ENCODE measurements at places on chromosomes 7 and 10.
A peak's percentile ranks its signal among the peaks of the same experiment; 100 is the strongest.

DNA sequence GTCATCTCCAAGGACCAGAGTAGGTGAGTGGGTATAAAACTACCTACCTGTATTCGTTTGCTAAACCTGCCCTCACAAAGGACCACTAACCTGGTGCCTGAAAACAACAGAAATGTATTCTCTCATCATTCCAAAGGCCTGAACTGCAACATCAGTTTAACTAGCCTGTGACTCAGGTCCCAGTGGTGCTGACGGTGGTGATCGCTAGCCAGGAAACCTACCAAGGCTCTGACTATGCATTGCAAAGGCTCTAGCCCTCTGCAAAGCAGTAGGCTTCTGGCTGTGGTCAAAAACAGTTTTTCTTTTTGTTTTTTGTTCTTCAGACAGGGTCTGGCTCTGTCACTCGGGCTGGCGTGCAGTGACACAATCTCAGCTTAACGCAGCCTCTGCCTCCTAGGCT lies 107.5 kb downstream of the NPTX2 start:
- DNase-seq, result no peak

DNA sequence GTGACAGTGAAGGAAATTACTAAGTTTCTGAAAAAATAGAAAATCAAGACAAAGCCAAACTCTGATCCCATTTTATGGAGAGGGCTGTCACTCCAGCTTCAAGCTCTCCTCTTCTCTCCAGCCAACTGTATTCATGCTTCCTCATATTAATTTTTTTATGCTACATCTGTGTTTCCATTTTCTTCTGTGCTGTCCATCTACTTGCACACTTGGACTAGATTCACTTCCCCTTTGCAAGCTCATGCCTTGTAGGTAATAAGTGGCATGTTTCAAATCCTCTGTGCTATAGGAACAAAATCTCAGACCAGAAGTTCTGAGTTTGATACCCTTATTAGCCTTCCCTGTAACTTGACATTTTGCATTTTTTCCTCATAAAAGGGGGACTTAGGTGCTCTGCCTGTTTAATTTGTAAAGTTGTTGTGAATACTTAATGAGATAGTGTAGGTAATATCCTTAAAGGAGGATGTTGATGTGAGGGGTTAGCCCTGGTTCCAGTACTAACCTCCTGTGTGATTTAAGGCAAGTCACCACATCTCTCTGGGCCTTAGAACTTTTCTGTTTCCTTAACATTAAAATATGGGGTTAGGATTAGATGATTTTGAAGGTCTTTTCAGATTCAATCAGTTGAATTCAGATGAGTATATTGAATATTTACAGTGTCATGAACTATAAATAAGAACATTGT lies 358.8 kb downstream of the BBS9 start:
- DNase-seq, result no peak

GRCh38 chr10:128091636-128092210 lies 34.5 kb downstream of the MKI67 start:
- DNase-seq, result no peak

DNA sequence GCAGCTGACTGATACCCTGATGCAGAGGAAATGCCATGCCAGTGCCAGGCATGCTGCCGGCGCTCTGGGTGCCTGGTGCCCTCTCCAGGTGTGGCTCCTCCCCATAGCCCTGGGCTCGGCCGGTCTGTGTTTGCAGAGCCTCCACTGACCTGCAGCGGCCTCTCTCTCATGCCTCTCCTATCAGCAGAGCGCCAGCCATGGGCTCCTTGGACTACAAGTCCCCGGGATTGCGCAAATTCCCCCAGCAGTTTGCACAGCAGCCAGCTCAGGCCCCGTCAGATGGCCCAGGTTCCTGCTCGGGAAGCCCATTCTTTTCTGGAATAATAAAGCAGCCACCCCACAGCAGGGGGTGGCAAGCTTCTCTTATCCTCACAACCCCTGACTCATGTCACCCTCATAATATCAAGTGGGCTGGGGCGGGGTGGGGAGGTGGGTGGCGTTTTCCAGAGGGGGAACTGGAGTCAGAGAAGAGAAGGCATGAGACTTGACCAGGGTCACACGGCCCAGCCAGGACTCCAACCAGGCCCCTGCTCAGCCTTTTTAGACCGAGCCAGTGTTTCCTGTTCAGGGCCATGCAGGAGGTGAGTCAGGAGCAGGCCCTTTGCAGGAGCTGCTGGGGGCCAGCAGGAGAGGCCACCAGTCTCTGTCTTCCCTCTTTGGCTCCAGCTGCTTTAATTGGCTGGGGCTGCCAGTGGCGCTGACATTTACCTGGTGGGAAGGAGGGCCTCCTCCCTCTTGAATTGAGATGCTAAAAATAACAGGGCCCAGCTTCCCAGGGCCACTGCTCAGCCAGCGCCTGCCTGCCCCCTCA lies 58.6 kb downstream of the ZMIZ1 start:
- peak; percentile 77 for DNase-seq

- DNase-seq, result no peak
Observed at GRCh38 chr10:1166101-1166827, 110.1 kb downstream of the WDR37 start.

- DNase-seq, result peak; percentile 8
Observed at GRCh38 chr7:7882888-7883287, 85.7 kb upstream of the GLCCI1 start.

- DNase-seq, result no peak
Observed at GRCh38 chr7:143284591-143285469, at the start of gene TMEM139. TSS of gene TMEM139 (plus strand) at chr7:143284958. CDS start at chr7:143285958, 1,000 bp downstream.

DNA sequence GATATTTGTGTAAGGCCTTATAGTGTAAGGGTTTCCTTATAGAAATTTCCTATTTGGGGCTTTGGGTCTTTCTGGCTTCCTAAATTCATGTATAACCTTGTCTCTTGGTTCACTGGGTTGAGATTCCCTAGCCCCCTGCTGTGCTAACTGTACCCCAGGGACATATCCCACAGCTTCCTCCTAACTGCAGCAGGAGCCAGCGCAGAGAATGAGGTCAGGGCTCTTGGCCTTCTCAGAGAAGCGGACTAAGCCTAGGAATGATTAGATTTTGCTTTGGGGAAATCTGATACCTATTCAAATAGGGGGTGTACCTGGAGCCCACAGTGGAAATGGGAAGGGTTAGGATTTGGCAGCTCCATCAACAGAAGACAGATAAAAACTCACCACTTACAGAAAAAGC lies 138.1 kb upstream of the EFCAB10 start:
- DNase-seq, result no peak

DNA sequence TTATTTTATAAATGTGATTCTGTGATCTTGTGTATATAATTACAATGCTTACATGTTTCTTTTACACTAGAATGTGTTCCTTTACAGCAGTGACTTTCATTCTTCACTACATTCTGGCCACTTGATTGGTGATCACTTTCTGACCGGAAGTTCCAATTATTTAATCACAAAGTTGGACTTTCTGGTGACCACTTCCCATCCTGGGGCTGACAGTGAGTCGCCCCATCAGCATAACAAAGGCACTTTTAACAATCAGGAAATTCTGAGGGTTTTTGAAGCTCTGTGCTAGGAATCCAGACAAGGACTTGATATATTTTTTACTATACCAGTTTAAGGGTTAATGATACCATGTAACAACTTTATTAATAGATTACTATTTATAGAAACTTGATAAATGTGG lies 282.3 kb upstream of the KAT6B start:
- no peak for DNase-seq

DNA sequence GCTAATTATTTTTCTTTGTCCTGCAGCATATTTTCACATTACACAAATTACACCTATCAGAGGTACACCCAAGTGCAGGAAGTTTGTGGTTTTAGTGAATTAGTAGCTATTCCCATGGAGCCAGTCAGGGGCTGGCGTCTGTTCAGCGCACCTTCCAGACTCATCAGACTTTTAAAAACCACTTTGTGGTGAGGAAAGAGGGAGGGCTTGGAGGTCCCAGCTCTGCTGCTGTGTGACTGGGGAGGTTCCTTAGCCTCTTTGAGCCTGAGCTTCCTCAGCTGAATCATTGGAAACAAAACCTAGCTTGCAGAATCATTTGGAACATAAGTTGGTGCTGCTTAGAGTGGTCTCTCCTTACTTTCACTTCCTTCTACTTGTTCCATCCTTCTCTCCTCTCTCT lies 175.4 kb downstream of the SORCS3 start:
- no peak for DNase-seq

DNA sequence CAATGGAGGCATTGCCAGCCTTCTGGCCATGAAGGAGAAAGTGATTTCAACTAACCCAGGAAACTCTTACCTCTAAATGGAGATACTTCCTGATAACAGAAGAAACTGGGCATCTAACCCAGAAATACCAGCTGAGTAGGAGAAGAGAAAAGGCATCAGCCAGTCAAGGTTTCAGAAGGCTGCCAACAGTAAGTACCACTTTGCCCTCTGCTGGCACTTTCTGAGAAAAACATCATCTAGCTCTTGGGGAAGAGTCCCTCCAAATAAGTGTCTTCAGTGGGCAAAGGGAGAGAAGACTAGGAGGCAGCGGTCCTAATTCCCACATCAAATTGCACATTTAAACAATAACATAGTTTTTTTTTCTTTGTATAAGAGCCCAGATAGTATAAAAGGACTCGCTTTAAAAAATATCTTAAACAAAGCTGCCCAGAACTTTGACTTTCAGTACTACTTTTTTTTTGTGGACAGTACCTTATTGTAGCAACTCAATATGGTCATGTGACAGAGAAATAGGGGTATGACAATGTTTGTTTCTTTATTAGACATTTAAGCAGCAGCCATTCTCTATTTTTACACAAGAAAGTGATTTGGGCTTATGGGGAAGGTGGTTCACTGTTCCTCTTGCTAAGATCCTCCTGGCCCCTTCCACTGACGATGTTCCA lies 157.3 kb downstream of the CTTNBP2 start:
- no peak for DNase-seq

- DNase-seq, result no peak
Observed at GRCh38 chr7:16066805-16067459, 354.4 kb downstream of the CRPPA start.

DNA sequence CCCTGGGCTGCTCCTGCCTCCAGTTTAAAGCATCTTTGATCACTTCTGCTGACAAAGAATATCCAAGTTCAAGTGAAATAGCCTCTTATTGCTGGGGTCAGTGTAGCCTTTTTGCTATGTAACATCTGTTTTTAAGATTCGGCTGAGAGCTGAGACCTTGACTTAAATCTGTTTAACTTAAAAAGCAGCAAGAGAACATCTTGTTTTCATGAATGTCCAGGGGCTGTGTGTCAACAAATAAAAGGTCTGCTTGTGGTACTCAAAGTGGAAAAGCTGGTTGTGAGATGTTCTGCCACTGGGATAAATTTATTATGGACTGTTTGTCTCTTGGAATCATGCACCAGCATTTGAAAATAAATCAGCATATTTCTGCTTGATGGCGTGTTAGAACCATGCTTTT lies 73.2 kb downstream of the CALD1 start:
- no peak for DNase-seq

- DNase-seq, result no peak
Observed at GRCh38 chr7:155274633-155275355, 22.9 kb upstream of the INSIG1 start.

- DNase-seq, result no peak
Observed at GRCh38 chr7:149020483-149020882, 7.8 kb downstream of the PDIA4 start.

GRCh38 chr10:73117976-73118743 lies 7.9 kb downstream of the NUDT13 start:
- no peak for DNase-seq

DNA sequence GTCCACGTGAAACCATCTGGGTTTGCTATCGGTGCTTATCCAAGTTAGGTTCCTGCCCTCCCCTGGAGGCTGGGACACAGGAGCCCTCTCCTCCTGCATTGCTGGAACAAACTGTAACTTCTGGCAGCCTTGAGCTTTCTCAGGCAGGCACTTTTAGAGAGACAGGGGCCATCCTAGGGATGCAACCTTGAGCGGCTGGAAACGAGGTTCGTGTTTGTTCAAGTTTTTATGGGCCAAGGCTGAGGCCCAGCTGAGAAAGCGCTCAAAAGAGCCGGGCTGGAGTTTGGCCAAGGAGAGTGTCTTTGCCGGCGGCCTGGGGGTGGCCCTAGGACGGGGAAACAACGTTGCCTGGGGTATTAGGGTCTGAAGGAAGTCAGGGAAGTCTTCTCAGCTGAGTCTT lies 5.5 kb upstream of the MMD2 start:
- DNase-seq, result no peak

DNA sequence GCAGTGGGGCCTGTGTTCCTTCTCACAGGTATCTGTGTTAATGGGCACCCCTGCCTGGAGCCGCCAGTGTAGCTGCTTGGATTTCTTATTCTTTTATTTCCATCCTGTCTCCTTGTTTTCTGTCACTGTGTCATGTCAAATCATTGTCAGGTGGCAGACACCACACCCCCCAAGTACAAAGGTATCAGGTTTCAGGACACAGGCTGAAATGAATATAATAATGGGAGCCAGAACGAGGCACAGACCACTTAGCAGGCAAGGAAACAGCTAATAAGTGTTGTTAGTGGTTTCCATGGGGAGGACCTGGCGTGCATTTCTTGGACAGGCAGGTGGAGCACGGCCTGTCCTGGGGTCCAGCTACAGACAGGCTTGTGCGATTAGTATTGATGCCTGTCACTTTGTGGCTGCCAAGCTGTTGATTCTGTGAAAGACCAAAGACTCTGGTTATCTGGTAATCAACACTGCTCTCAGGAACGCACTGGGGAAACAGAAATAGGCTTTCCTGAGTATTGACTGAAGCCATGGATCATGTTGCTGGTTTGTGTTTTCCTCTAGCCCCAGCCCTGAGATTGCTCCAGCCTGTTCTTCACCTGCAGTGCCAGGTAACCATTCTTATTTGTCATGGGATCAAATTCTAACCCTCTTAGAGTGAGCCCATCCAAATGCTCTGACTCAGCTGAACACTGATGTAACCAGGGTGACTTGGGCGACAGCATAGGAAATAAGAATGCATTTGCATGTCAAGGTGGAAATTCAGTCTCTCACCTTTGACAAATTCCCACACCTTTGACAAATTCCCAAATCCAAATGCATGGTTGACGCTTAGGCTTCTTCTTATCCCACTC lies 1002.0 kb downstream of the LRMDA start:
- DNase-seq, result no peak

GRCh38 chr7:51075681-51076580 lies 240.7 kb downstream of the COBL start:
- no peak for DNase-seq

- DNase-seq, result no peak
Observed at GRCh38 chr10:116146372-116147140, 126.5 kb downstream of the GFRA1 start.

DNA sequence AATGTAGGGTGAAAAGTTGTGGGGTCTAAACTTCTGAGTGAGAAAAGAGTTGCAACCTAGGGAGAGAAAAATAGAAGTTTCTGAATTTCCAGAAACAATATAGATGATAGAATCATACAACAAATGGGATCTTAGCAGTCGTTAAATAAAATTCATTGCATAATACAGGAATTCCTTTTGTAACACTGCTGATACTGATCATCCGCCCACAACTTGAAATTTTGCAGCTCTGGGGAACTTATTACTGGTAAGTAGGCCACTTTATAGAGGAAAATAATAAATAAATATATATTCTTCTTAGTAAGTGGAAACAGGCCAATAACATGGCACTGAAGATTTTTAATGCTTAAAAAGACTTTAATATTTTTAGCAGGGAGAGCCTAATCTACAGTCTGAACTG lies 81.9 kb upstream of the SMIM30 start:
- DNase-seq, result no peak

GRCh38 chr7:44894888-44895580 lies 9.7 kb upstream of the PURB start:
- DNase-seq, result no peak

- no peak for DNase-seq
Observed at GRCh38 chr7:90977056-90977455, 287.2 kb upstream of the FZD1 start.
